ENCODE measurements at places on chromosomes 11 and 22.

GRCh38 chr11:15074206-15075161 is 1.1 kb downstream of the CALCB start:
- DNase-seq, result peak; percentile 88

DNA sequence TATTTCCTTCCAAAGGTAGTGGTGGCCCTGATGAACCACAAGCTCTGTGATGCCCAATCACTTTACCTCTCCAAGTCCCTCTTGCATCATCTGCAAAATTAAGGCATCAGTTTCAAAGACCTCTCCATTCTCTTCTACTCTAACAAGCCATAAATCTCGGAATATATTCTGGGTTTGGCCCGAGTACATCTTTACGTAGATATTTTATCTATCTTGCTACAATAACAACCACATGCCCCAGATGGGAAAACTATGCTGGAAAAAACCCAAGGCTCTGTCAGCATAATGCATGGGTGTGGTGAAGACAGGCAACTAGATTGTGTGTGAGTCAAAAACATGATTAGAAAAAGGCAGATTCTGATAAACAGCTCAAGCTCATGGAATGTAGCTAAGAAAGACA is 228.2 kb upstream of the BLID start:
- DNase-seq, result no peak

- no peak for DNase-seq
Measured at GRCh38 chr22:24507716-24508115, 12.6 kb downstream of the UPB1 start.

DNA sequence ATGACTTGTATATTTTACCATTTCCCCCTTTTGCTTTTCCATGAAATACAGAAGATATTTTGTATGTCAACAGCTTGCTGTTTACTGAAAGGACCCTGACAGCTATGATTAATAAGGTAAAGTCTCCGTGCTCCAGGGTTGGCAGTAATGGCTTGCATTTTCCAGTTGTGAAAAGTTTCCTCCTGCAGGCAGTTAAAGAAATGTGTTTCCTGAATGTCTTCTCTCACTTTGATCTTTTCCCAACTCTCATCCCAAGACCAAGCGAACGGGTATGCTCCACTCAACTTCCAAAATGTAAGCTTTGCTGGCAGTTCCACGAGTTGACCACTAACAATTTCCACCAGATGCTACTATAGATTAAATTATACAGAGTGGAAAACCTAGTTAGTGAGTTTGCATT is 8.9 kb downstream of the FIBIN start:
- DNase-seq, result no peak

DNA sequence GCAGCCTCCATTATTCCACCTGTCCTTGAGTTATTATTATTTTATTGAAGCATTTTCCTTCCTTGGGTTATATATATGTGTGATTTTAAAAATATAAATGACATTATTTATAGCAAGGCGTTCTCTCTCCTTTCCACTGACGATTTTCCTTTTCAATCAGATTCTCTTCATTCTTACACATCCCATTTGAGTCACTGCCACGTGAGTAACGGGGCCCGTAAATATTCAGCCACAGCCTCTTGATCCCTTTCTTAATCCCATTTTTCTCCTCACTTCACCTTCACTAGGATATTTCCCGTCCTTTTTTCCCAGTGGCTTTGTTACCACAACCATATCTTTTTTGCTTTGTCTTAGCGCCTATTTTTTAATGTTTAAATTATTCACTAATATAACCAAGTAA is 396.2 kb downstream of the NTM start:
- no peak for DNase-seq

GRCh38 chr11:90329043-90329442 is 106.2 kb upstream of the CHORDC1 start:
- no peak for DNase-seq

GRCh38 chr22:30843245-30843644 is 125.3 kb downstream of the MORC2 start:
- DNase-seq, result no peak

GRCh38 chr11:61671527-61671926 is 8.7 kb upstream of the DAGLA start:
- DNase-seq, result no peak

GRCh38 chr11:64081745-64082442 is 46.2 kb downstream of the FLRT1 start:
- peak; percentile 93 for DNase-seq

DNA sequence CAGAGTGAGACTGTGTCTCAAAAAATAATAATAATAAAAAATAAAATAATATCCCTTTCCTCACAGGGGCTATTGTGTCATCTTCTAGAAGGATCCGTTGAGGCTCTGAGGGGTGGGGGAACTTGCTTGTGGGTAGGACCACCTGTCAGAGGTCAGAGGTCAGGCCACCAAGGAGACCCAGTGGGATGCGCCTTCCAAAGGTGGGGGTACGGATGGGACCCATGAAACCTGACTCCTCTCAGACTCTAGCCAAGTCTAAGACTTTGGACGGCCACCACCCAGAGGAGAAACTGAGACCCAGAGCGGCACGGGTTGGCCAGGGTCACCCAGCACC is 367 bp upstream of the MMP11 start:
- DNase-seq, result no peak

DNA sequence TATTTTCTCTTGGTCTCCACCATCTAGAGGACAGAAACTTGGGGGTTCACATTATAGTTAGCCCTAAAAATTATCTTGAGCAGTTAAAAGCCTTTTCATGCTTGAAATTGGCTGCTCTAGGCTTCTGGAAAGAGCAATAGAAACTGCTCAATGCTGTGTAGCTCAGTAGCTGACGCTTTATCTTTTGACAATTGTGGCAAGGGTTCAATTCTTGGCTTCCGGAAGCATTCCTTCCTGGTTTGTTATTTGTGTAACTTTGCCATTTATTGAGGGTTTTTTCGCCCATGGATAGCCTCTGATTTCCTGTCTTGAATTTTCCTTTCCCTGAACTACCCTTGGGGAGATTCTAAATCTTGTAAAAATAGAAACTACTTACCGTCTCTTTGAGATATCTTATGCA is 10.3 kb upstream of the OR56A1 start:
- no peak for DNase-seq
